ENCODE measurements at places on chromosomes 16 and 17.

- DNase-seq, result no peak
Observed at GRCh38 chr17:1486802-1487695, 5.4 kb downstream of the MYO1C start.

GRCh38 chr16:86243123-86243473, 267.2 kb upstream of the FOXF1 start:
- no peak for DNase-seq

GRCh38 chr16:64749346-64749745, 372.5 kb downstream of the CDH11 start:
- no peak for DNase-seq

GRCh38 chr17:58536542-58536941, 22.1 kb upstream of the MTMR4 start:
- DNase-seq, result no peak

- DNase-seq, result peak; percentile 88
Observed at GRCh38 chr17:79393358-79394052, 217.3 kb downstream of the RBFOX3 start.

DNA sequence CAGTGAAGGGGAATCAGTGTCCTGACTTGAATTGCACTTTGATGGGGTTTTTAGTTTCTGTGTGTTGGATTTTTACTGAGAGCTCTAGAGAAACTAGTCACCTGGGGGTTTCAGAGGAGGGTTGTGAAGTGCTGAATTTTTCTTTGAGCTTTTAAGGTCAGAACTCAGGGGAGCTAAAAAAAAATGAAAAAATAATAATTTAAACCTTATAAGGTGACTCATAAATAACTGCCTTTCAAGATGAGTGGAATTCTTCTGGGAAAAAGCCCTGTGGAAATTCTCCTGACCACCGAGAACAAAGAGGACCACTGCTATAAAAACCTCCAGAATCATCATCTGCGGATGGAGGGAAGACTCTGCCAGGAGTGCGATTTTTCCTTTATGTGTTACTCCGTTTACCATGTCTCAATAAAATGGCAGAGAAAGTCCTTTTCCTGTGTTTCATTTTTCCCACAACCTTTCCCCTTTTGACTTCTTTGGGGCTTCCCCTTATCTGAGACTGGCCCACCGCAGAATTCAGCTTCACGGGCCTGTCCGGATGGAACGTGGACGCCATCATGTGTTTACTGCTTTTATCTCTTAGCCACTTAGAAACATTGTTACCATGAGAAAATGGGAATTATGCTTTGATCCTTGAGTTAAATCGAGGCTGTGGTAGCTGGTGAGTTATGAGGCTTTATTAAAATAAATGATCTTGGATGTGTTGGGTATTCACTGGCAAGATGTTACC, 39.7 kb downstream of the RPTOR start:
- no peak for DNase-seq

- no peak for DNase-seq
Observed at GRCh38 chr17:66319226-66319625, 16.8 kb downstream of the PRKCA start.

- DNase-seq, result no peak
Observed at GRCh38 chr17:8488491-8488890, 52.8 kb downstream of the NDEL1 start.

DNA sequence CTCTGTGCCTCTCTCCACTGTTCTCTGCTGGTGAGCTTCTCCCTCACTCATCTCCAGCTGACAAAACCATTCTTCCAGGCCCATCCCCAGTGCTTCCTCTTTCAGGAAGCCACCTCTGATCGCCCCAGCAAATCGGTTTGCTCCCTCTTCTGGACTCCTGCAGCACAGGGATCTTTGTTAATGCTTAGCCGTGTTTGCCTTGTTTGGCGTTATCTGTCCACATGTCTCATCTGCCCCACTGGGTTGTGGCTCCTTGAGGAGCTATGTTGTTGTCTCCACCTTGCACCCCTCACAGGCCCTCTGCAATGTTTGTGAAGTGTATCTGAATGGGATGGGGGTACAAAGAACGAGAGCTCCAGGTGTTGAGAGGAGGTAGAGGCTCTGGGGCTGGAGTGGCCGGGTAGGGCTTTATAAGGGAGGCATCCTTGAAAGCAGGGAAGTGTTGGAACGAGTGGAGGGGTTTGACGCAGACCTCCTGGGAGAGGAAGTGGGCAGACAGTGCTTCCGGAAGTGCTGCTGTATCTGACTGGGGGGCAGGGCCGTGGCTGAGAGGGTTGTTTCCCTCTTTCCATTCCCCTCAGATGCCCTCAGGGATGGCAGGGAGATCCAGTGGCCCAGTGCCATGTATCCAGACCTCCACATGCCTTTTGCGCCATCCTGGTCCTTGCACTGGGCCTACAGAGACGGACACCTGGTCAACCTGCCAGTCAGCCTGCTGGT, 27.8 kb downstream of the CASKIN2 start:
- no peak for DNase-seq

GRCh38 chr17:78925234-78925633, at the start of gene TIMP2:
Gene TIMP2 (minus strand): TSS chr17:78925387. CDS start chr17:78925088, 299 bp downstream.
- peak; percentile 91 for DNase-seq

DNA sequence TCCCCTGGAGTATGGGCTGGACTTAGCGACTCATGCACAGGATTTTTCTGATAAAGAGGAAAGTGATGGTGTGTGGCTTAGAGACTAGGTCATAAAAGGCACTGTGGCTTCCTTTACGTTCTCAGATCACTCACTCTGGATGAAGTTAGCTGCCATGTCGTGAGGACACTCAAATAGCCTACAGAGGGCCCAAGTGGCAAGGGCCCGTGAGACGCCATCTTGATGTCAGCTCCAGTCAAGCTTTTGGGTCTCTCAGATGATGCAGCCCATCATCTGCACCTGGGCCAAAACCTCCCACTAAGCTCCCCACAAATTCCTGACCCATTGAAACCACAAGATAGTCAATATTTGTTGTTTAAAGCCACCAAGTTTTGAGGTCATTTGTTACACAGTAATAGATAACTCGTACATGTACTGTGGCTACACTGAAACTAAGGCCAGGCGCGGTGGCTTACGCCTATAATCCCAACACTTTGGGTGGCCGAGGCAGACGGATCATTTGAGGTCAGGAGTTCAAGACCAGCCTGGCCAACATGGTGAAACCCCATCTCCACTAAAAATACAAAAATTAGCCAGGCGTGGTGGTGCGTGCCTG, 14.7 kb downstream of the ST6GALNAC2 start:
- no peak for DNase-seq

DNA sequence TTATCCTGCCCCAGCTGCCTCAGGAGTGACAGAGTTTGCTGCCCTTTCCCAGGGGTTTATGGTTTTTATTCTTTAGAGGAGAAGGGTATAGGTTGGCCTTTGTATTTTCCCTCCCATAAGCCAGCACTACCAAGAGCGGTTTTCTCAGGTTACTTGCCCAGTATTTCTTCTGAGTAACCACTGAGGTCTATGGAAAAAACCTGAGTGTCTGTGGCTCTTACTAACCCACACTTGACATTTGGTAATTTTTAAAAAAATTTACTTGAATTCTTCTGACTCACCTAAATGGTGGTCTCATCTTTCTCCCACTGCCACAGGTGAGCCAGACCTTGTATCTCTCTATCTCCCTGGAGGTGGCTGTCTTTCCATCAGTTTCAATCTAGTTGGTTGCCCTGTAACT, 6.0 kb downstream of the SLC7A6 start:
- DNase-seq, result no peak

DNA sequence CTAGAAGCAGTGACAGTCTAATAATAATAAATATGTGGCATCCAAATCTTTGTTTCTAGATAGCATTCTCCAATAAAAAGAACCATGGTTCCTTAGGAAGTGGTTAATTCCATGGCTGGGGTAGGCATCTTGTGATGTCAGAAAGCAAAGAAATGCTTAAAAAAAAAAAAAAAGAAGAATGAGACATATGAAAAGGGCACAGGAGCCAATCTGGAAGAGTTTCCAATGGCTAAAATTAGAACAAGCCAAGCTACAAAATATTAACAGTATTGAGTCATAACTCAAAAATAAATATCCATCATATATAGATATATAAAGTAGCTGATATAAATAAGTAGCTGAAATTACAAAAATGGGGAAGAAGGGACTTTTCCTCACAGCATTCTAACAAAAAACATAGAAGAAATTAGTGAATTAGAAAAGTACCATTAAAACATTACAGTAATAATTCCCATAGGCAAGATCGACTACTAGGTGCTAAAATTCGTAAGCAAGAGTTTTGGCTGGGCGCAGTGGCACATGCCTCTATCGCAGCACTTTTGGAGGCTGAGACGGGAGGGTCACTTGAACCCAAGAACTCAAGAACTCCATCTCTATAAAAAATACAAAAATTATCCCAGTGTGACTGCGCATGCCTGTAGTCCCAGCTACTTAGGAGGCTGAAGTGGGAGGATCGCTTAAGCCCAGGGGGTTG, 111.3 kb downstream of the TRIM37 start:
- no peak for DNase-seq

DNA sequence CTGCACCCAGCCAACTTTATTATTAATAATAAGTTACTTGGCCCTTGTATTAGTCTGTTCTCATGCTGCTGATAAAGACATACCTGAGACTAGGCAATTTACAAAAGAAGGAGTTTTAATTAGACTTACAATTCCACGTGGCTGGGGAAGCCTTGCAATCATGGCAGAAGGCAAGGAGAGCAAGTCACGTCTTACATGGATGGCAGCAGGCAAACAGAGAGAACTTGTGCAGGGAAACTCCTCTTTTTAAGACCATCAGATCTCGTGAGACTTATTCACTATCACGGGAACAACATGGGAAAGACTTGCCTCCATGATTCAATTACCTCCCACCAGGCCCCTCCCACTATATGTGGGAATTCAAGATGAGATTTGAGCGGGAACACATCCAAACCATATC, 47.7 kb downstream of the SYT17 start:
- DNase-seq, result no peak

GRCh38 chr16:67542464-67542863, 13.8 kb downstream of the RIPOR1 start:
- DNase-seq, result no peak

DNA sequence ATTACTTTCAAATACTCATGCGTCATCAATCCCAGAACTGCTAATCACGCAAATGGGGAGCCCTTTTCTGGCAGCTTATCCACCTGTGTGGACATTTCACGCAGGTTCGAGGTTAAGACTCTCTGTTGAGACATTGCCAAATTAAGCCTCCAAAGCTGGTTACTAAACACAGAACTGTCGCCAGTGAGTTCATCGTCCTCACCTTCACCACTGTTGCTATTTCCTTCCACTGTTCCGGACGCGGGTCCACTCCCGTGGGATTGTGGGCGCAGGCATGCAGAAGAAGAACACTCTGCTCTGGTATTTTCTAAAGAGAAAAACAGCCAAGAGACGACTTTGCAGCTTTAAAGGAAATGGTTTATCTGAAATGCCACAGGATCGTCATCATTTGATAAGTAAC, 16.1 kb downstream of the GOT2 start:
- DNase-seq, result no peak

DNA sequence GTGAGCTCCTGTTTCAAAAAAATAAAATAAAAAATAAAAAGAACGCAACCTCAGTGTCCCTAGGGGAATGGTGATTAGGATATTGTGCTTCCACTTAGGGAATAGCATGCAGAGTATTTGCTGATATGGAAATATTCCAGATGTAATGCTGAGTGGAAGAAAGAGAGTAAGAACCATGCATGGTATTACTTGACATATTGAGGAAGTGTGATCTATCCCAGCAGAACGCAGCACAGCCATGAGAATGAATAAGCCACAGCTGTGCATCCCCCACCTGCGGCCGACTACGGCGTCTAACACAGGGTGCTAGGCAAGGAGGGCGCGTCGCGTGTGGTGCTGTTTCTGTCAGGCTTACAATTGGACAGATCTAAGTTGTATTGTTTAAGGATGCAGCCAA, 49.5 kb downstream of the FOXK2 start:
- no peak for DNase-seq

DNA sequence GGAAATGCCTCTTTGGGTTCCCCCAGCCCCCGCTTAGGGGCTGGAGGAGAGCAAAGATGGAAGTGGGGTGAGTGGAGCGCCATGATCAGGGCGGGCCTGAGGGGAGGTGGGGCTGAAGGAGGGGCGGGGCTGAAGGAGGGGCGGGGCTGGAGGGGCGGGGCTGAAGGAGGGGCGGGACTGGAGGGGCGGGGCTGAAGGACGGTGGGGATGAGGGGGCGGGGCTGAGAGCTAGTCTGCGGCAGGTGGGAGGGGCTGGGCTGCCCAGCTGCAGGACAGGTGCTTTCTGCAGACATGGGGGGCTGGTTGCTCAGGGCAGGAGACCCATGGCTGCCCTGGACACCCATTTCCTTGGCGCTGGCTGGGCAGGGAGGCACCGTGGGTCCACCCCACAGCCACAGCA, 39.1 kb upstream of the PABPN1L start:
- DNase-seq, result no peak

DNA sequence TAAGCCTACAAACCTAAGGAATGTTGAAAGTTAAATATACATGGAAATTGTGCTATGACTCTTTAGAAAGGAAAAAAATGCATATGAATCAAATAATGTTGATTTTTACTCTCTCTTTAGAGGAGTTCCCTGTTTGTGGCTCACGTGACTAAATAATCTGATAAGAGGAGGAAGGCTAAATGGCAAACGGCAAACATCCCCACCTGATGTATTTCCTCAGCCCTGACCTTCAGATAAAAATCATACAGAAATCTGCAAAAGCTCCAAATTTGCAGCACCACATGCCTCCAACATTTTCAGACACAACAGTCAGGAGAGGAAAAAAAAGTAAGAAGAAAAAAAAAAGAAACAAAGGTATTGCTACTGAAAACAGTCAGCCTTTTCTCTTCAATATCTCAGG, 423.0 kb upstream of the PSMD7 start:
- no peak for DNase-seq

- no peak for DNase-seq
Observed at GRCh38 chr17:57713140-57713539, 32.0 kb downstream of the CCDC182 start.

DNA sequence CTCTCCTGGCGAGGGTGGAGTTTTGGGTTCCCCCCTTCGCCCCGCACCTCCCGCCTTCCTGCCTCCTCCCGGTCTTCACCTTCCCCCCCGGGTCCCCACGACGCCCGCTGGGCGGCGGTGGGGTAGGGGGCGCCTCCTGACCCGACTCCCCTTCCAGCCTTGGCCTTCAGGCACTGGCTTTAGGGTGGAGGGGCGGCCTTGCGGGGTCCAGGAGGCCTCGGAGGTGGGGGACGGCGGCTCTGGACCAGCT, 2.4 kb downstream of the SLC16A3 start:
- DNase-seq, result no peak

DNA sequence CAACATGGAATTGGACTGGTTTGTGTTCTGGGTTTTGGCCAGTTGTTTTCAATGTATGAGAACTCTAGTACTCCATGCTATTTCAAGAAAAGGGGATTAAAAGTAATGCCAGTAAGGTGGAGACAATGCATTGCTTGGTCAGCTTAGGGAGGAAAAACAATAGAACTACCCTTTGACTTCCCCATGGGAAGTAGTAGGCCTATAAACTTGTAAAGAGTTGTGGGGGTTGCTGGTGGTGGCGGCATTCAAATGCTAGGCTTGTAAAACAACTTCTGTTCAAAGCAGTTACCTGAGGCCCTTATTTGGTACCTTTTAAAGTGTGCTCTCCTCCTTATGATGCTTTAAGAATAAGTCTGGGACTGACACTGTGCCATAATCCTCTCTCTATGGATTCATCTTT, 9.4 kb downstream of the MAP3K3 start:
- DNase-seq, result no peak

GRCh38 chr16:57979006-57979585, 8.2 kb upstream of the CNGB1 start:
- DNase-seq, result no peak
